ENCODE measurements at places on chromosomes 2 and 18.

GRCh38 chr2:241947876-241948275, 78.3 kb downstream of the RTP5 start:
- DNase-seq: no peak

DNA sequence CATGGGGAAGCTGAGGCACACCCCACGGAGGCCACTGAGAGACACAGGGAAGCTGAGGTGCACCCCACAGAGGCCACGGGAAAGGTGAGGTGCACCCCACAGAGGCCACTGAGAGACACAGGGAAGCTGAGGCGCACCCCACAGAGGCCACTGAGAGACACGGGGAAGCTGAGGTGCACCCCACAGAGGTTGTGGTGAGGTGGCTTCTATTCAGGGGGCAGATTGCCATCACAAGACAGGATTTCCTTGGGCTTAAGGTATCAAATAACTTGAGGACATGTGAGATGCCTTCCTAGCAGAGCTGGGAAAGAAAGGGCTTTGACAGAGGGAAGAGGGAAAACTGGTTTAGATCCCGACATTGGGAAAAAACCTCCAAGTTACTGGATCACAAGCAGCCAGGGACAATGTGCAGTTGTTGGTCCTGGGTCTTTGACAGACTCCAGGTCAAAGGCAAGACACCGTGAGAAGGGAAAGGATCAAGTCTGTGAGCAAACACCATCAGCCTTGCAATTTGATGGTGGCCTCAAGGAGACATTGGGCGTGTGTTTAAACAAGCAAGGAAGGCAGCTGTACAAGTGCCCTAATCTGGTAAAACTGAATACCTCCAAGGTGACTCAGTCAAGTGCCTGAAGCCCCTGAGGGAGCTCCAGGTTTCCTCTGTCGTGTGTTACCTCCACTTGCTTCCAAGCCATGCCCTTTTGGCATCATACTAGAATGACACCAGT, 133.2 kb upstream of the EPAS1 start:
- DNase-seq: peak; percentile 71

- no peak for DNase-seq
These were observed 383.6 kb upstream of the SMIM21 start for GRCh38 chr18:75810961-75811551.

DNA sequence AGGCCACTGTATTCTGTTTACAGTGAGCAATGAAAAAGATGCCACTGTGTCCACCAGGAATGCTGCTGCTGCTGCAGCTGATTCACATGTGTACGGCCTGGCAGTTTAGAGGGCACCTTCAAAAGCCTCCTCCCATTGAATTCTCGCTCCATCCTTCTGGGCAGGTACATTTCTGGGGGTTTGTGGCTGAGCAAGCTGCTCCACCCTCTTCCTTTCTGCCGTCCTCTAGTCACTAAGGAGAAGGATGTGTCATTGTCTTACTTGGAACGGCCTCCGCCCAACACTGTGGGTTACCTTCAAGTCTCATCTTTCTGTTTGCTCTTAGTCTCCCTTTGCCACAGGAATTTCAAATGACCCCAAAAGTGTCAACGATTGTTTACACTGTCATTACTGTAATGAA, 182.0 kb downstream of the ZBTB7C start:
- DNase-seq: peak; percentile 33

DNA sequence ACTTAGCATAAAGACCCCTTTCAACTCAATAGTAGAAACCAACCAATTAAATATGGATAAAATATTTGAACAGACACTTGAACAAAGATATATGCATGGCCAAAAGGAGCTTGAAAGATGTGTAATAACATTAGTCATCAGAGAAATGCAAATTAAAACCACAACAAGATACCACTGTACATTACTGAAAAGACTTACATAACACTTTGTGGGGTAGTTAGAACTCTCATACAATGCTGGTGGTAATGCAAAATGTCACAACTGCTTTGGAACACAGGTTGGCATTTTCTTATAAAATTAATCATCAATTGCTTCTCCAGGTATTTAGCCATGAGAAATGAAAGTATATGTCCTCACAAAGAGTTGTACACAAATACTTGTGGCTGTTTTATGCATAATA, 60.7 kb downstream of the TTC27 start:
- DNase-seq: peak; percentile 84

DNA sequence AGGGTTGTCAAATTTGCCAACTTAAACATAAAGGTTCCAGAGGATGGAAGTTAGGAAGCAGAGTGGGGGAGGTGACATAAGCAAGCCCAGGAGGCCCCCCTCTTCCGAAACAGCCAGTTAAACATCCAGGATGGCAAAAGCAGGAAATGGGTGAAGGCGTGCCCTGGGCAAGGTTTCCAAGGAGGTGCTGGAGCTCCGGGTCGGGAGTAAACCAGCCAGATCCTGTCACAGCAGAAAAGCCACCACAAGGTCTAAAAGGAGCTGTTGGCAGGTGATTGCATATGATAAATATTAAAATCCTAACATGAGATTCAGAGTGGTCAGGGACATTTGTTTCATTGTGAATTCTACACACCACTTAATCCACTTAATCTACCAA, 572.2 kb upstream of the SALL3 start:
- no peak for DNase-seq

GRCh38 chr18:62938006-62938405, 222.7 kb downstream of the PHLPP1 start:
- no peak for DNase-seq

- DNase-seq: no peak
These were observed 170.6 kb upstream of the GLI2 start for GRCh38 chr2:120565095-120565460.

DNA sequence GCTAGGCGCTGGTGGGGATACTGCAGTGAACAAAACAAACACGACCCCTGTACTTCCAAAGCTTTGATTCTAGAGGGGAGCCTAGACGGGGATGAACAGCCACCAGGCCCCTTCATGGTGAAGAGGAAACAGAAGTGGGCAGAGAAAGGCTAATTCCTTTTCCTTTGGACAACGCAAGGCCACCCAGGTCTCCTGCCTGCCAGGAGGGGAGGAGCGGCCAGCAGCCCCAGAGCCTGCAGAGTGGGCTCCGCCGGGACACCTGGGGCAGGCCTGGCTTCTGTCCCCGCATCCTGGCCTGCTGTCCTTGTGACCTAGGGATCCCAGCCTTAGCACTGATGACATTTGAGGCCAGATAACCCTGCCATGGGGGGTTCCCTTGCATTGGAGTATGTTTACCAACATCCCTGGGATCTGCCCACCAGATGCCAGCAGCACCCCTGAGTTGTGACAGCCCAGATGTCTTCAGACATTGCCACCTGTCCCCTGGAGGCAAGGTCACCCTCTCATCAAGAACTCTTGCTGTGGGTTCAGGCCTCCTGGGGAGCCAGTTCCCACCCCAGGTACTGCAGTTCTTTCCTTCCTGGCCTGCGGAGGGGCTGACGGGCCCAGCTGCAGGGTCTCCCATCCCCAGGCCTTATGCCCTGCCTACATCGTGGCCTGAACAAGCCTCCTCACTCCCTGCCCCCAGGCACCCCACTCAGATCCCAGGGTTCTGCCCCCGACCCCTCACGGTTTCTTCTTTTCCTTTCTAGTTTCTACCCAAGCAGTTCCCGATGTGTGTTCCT, 125.7 kb downstream of the SEPTIN10 start:
- DNase-seq: no peak

GRCh38 chr18:6269660-6270332, 144.9 kb downstream of the L3MBTL4 start:
- DNase-seq: no peak

DNA sequence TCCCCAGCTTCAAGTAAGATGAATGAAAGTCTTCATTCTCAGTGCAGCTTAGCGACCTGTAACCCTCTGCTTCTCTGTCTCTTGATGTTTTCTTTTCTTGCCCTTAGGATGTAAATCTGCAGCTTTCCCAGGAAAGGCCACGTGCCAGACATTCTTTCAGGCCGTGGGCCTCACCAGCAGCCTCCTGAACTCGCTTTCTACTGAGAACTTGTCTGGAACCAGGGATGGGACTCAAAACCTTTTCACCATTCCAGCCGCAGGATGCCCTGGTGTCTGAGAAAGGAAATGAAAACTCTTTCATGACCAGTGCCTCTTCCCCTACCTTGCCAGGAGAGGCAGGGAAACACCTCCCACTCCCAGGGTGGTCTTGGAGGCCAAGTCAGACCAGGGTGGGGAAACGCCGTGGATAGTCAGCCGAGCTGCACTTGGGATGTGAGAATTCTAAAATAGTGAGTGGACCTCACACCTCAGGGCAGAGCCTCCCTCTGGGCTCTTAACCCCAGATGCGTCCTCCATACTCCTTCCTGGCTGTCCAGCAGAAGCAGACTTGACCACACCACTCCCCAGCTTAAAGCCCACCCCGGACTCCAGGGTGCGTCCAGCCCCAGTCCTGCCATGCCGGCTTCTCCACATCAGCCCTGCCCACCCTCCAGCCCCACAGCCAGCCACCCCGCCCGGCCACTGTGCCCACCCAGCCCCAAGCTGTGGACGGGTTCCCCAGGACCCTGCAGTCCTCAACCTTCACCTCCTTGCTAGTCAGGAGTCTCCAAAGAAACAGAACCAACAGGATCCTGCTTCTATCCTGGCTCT, 115.5 kb downstream of the TWIST2 start:
- peak; percentile 18 for DNase-seq

DNA sequence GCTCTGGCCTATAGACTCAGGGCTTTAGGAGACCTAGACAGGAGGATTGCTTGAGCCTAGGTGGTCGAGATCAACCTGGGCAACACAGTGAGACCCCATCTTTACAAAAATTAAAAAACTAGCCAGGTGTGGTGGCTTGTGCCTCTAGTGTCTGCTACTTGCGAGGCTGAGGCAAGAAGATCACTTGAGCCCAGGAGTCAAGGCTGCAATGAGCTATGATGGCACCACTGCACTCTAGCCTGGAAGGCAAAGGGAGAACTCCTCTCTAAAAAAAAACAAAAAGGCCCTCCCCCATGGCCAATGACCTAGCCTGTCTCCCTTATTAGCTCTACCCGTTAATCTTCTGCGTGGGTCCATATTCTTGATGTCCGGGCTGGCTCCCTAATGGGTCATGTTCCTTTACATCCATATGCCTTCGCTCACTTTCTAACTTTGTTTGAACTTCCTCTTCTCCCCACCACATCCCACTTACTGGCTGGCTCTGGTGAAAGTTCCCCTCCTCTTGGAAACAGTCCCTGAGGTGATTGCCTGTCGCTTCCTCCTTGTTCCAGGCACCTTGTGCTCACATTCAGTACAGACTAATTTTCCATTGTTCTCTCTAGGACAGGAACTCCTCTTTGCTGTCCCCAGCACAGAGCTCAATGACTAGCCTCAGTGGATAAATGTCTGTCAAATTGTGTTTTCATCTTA, 103.0 kb downstream of the AFF3 start:
- no peak for DNase-seq

DNA sequence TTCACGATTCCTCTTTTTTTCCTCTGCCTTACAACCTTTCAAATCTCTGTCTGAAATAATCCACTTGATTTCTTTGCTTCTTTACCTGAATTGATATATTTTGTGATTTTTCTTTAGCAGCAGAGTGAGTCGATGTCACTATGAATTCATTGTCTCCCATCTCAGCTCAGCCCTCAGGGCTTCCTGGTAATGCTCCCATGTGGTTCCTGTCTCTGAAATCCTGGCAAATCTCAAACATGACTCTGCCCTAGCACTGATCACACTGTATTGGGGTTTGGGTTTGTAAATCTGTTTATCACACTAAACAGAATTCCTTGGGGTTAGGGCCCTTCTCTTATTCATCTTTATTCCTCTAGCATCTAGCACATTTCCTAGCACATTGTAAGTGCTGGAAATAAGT, 43.0 kb upstream of the MSTN start:
- DNase-seq: no peak

- DNase-seq: no peak
These were observed 143.5 kb upstream of the HDAC4 start for GRCh38 chr2:239544143-239544917.

- no peak for DNase-seq
These were observed 29.8 kb downstream of the COBLL1 start for GRCh38 chr2:164811819-164812218.

GRCh38 chr2:143607231-143608062, 478.2 kb downstream of the ARHGAP15 start:
- DNase-seq: peak; percentile 6

DNA sequence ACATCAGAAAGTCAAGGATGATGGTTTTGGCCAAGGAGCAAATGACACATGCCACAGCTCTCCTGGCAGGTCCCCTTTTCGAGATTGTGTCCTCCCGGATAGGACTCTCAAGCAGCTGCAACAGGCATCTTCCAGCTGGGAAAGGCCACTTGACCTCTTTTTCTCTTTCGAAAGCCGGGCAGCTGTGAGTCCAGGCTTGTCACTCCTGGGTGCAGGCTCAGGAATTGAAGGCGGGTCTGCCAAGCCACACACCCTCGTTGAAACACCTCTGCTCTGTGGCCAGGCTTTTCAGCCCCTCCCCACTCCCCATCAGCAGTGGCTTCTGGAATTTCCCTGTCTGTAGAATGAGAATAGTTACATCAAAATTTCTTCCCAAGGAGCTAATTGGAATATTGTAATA, 98.0 kb downstream of the CCDC138 start:
- no peak for DNase-seq

DNA sequence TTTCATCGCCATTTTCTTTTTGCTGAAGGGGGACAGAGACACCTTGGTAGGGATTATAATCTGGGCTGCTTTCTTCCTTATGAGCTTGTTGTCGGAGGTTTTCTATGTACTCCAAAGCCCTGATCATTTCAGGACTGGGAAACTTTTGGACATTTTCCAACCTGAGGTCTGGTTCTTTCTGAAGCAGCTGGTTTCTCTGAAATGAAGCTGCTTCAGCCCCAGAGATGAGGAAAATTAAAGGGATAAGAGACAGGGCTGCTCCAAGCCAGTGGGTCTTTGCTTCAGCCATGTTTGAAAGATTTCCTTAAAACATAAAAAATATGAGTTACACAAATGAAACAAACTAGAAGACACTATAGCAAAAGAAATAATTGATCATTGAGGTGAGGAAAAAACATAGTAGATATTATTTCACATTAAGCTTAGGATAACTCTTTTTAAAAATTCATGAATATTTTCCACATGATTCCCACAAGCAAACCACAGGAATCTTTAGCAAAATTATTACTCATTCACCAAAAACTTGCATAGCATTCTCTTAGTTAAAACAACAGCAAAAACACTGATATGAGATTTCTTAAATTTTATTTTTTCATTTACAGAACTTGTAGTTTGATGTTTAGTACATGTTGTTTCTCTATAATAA, 3.0 kb downstream of the SCG2 start:
- DNase-seq: peak; percentile 26

- DNase-seq: no peak
These were observed 1.5 kb downstream of the DDX18 start for GRCh38 chr2:117815946-117816345.
